Activated CD4-positive, alpha-beta T cell treated with anti-CD3 and anti-CD28 coated beads, Interleukin-2, amount 10 ng/mL, durations not matched to agents 7 days and 5 days (primary cell): ENCODE measurements at places on chromosomes 2 and 18. TPM values are rescaled to one million over a fixed set of nuclear protein-coding genes. Genes with fewer than 3 reads are reported as not detected.

DHX57 gene
- total RNA-seq = 10.7 TPM

RAB31 gene
- 0.92 TPM for total RNA-seq

- no peak for DNase-seq
- no peaks in the 10 kb centered on the region for H3K27me3 ChIP-seq
- no peak overlapping the region for H3K27ac ChIP-seq
- H3K4me3 ChIP-seq = no peak overlapping the region
Observed at GRCh38 chr18:4908328-4908727, 288.7 kb downstream of the AKAIN1 start.

DNA sequence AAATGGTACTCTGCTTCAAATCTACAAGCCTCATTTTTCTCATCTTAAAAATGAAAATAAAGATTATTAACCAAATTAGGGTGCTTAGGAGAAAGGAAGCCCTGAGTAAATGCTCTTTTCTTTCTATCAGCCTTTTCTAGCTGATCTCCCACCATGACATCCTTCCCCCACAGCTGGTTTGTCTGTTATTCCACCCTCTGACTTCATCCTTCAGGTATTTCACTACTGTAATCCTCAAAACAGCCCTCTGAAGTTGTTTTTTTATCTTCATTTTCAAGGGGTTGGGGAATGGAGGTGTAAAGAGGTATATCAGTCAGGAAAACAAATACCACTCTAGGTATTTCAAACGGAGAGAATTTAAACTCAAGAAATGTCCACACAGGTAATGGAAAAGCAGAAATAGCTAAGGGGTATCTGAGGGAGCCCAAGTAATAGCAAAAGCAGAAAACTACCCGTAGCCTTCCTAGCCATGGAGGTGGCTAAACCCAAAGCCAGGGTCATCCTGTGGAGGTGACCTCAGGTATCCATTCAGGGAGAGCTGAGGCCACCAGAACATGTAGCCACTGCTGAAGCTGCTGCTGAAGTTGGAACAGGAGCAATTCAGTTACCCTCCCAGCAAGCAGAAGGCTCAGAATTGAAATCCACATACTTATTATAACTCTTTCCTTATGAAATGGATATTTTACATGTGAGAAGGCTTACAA, 990.9 kb upstream of the ACVR2A start:
- no peak overlapping the region for H3K4me3 ChIP-seq
- H3K27me3 ChIP-seq = no peaks in the 10 kb centered on the region
- H3K4me1 ChIP-seq = no peaks in the 10 kb centered on the region
- H3K27ac ChIP-seq = no peak overlapping the region
- no peak for DNase-seq
- H3K36me3 ChIP-seq = no peaks in the 10 kb centered on the region

DNA sequence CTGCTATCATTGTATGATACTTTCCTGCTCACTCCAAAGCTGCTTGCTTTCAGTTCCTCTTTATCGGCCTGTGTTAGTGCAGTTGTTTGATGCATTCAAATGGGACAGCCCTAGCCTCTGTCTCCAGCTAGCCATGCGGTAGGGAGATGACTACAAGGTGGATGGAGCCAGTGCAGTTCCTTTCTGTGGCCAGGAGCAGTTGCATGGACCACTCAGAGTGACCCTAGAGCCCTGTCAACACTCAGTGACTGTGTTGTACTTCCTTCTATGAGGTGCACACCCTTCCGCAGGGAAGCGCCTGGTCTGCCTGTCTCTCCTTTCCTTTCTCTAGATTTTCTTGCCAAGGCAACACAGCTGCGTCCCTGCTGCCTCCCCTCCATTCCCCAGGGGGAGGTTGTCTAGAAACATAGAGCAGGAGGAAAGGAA, 33.8 kb downstream of the KCNS3 start:
- H3K36me3 ChIP-seq = no peaks in the 10 kb centered on the region
- H3K27me3 ChIP-seq = no peaks in the 10 kb centered on the region
- H3K4me1 ChIP-seq = no peaks in the 10 kb centered on the region
- DNase-seq = no peak

PARD3B gene
- total RNA-seq = 0.77 TPM
